ENCODE measurements at places on chromosomes 13 and 19.

DNA sequence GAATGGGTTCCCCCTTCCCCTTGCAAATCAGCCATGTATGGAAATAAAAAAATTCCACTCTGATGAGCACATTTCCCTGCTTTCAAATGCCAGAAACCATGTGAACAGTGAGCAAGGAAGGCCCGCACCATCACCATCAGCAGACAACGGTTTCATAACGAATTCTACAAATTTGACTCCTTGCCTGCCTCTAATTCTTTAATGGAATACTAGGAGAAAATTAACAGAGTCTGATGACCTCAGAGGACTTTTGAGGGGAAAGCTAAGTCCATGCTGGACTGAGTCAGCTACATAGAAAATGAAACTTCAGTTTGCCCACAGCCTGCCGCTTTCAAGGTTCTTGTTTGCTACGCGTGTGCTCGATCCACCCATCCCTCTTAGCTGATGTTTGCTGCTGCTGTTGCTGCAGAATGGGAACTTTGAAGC, 46.7 kb upstream of the KL start:
- no peak for DNase-seq

DNA sequence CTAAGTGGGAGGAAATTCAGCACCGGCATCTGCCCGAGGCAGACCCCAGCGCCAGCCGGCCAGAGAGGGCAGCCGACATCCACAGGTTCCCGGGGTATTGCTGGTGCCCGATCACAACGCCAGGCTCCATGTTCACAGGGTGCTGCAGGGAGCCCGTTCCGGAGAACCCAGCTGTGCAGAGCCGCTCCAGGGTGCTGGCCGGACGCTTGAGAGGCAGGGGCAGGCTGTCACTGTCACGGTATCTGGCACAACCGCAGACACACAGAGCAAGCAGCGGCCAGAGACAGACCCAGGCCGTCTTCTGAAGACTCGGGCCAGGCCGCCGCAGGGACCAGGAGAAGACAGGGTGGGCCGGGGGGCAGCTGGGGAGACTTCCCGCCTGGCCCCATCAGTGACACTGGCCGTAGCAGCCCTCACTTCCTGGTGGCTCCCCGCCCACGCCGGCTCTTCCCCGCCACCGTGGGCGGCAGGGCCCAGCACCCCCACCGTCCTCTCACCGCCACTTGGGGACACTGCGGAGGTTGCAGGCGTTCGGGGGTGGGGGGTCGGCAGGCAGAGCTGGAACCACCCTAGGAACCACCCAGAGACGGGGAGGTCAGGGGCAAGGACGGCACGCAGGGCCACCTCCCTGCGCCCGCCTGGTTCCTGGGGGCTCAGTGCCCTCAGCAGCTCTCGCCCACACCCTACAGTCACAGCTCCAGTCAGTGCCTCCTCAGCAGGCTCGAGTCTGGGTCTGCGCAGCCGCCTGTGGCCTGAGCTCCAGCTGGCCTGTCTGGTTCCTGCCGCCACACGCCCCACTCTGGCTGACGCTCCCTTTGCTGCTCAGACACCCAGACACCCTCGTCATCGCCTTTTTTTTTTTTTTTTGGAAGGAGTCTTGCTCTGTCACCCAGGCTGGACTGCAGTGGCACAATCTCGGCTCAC, 3.8 kb downstream of the RNF126 start:
- DNase-seq: no peak

DNA sequence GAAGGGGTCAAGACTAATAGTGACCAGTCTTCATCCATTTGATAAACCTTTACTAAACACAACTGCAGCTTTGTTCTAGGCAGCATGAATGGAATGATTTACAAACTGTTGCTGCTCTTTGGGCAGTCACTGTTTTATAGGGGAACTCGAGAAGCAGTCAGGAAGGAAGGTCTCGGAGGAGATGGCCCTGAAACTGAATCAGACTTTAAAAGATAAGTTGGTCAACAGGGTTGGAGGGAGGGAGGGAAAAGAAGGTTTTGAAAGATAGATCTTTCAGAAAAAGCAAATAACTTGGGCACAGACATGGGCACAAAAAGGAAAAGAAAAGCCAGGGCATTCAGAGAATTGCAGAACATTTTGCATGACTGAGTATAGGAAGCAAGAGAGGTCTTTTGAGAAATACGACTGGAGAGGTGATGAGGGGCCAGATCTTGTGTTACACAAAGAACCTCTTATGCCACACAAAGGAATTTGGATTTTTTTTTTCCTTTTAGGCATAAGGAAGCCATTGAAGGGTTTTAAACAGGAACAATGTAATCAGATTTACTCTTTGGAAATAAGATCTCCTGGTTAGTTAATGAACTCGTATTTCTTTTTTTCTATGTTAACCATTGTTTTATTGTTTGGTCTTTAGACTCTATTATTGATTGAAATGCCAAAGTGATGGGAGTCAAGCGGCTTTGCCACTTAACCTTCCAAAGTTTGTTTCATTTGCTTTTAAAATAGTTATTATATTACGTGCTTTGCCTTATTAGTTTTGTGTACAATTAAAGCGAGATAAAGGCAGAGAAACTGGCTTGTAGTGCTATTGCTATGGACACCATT, 37.5 kb upstream of the SACS start:
- no peak for DNase-seq

DNA sequence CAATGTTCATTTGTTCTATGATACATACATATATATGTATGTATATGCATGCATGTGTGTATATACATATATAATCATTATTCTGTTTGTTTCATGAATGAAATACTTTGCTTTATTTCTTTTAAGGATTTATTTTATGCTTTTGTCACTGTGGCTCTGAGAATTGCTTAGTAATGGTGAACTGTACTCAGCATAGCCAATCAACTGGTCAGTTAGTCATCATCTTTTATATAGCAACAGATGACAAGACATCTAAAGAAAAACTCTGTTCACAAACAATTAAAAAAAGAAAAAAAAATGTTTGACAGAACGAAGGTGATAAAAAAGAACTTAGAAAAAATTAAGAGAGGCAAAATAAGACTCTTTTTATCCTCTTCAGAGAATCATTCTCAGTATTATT, 1440.3 kb downstream of the PCDH9 start:
- DNase-seq: no peak

Data from HCT116 (cell line).